Activated CD4-positive, alpha-beta T cell treated with anti-CD3 and anti-CD28 coated beads, Interleukin-2, amount 10 ng/mL, durations not matched to agents 24 days and 14 days (primary cell): ENCODE measurements at places on chromosomes 11 and 22. TPM values are rescaled to one million over a fixed set of nuclear protein-coding genes. Genes with fewer than 3 reads are reported as not detected.

ARHGAP32 gene
- 5.7 and 7.1 TPM in 2 replicates for total RNA-seq

CHRM1 gene
- total RNA-seq = not detected in 2 replicates

GRCh38 chr11:120024046-120024445 is 113.9 kb downstream of the TRIM29 start:
- no peak for DNase-seq
- H3K4me3 ChIP-seq = no peak overlapping the region
- H3K36me3 ChIP-seq = no peaks in the 10 kb centered on the region

DNA sequence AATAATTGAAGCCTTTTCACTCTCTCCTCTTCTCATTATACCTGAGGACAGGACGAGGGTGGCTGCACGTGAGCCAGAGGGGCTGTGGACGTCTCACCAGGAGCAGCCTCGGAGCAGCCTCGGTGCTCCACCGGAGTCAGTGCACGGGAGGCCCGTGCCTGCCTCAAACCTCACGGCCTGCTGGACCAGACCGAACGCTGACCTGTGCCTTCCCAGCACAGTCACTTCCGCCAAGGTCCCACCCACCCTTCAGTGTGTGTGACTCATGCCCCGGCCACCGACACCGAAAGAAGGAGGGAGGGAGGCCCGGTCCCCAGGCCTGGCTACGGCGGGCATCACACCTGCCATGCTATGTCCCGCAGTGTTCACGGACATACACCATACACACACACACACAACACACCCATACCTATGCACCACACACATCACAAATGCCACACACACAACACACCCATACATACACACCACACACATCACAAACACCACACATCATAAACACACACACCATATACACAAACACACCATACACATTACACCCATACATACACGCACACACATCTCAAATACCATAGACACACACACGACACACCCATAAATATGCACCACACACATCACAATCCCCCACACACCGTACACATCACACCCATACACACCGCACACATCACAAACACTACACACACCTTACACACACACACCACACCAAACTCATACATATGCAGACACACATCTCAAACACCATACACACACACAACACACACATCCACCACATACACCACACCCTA is 1506.5 kb downstream of the TBC1D22A start:
- no peak overlapping the region for H3K27ac ChIP-seq
- H3K4me1 ChIP-seq = no peaks in the 10 kb centered on the region
- H3K27me3 ChIP-seq = no peaks in the 10 kb centered on the region
- H3K36me3 ChIP-seq = no peaks in the 10 kb centered on the region
- no peak overlapping the region for H3K4me3 ChIP-seq
- no peak for DNase-seq

GRCh38 chr11:66014804-66015453 is 3.1 kb downstream of the CST6 start:
- H3K4me3 ChIP-seq = no peak overlapping the region
- H3K27ac ChIP-seq = peak overlapping the region; percentile 7
- no peaks in the 10 kb centered on the region for H3K36me3 ChIP-seq
- peaks cover 6% of the 10 kb centered on the region for H3K4me1 ChIP-seq
- no peak for DNase-seq
- peaks cover 21% of the 10 kb centered on the region for H3K27me3 ChIP-seq

DNA sequence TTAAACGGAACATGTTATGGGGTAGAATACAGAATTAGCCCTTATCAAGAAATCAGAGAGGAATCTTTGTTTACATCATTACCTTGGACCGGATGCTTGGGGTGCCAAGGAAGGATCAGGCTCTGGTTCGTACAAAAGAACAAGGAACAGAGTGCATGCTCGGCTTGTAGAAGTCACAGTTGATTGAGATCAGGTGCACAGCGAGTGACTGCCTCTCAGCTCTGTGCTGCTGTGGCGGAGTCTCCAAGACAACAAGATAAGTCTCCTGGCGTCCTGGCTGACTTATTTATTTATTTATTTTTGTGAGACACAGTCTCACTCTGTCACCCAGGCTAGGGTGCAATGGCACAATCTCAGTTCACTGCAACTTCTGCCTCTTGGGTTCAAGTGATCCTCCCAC is 31.8 kb downstream of the GLB1L2 start:
- no peak overlapping the region for H3K4me3 ChIP-seq
- no peaks in the 10 kb centered on the region for H3K36me3 ChIP-seq
- peaks cover 4% of the 10 kb centered on the region for H3K27me3 ChIP-seq
- H3K4me1 ChIP-seq = peaks cover 12% of the 10 kb centered on the region
- H3K27ac ChIP-seq = no peak overlapping the region

- H3K27me3 ChIP-seq = no peaks in the 10 kb centered on the region
- no peak overlapping the region for H3K27ac ChIP-seq
- no peak for DNase-seq
- no peak overlapping the region for H3K4me3 ChIP-seq
- no peaks in the 10 kb centered on the region for H3K36me3 ChIP-seq
These were observed 143.8 kb upstream of the DDI1 start for GRCh38 chr11:103892603-103893002.

GRCh38 chr11:125085301-125086081 is 22.4 kb downstream of the SLC37A2 start:
- H3K4me1 ChIP-seq = no peaks in the 10 kb centered on the region
- DNase-seq = no peak
- no peak overlapping the region for H3K4me3 ChIP-seq
- H3K27me3 ChIP-seq = no peaks in the 10 kb centered on the region

OR5A1 gene
- total RNA-seq = not detected in 2 replicates

- H3K4me3 ChIP-seq = no peak overlapping the region
- no peaks in the 10 kb centered on the region for H3K27me3 ChIP-seq
- H3K27ac ChIP-seq = no peak overlapping the region
- H3K4me1 ChIP-seq = no peaks in the 10 kb centered on the region
- no peak for DNase-seq
These were observed 35.4 kb downstream of the CDKN1C start for GRCh38 chr11:2849994-2850770.

ZBTB16 gene
- 2.5 and 3.8 TPM in 2 replicates for total RNA-seq

DNA sequence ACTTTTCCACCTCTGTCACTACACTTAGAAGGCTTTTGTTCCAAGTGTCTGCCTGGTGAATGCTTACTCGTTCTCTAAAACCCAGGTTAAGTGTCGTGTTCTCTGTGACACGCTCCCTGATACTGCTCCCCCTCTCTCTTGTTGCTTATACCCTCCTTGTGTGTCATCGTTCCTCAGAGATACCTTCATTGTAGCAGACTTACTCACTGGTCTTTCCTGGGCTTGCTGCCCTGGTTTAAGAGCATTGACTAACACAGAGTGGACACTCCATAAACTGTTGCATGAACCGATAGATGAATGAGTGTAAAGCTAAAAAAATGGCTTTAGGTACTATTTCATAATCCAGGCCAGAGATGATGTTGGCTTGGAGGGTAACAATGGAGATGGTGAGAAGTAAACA is 171.3 kb downstream of the GRIK4 start:
- H3K27me3 ChIP-seq = peaks cover 9% of the 10 kb centered on the region
- no peaks in the 10 kb centered on the region for H3K36me3 ChIP-seq
- no peaks in the 10 kb centered on the region for H3K4me1 ChIP-seq
- no peak overlapping the region for H3K4me3 ChIP-seq

GRCh38 chr11:116970485-116971292 is 127.5 kb downstream of the SIK3 start:
- no peak for DNase-seq
- no peaks in the 10 kb centered on the region for H3K36me3 ChIP-seq
- peak overlapping the region; percentile 24 for H3K27ac ChIP-seq

DNA sequence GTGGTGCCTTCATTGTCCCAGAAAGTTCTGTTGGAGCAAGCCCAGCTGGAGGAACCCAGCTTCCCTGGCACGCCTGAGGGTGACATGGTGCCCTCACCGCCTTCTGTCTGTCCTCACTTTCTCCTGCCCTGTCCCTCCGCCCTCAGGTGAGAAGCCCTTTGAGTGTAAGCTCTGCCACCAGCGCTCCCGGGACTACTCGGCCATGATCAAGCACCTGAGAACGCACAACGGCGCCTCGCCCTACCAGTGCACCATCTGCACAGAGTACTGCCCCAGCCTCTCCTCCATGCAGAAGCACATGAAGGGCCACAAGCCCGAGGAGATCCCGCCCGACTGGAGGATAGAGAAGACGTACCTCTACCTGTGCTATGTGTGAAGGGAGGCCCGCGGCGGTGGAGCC is 46.0 kb upstream of the NNMT start:
- H3K27me3 ChIP-seq = peaks cover 3% of the 10 kb centered on the region
- no peaks in the 10 kb centered on the region for H3K4me1 ChIP-seq
- H3K27ac ChIP-seq = no peak overlapping the region
- no peak overlapping the region for H3K4me3 ChIP-seq

GRCh38 chr22:21450320-21450831 is 16.8 kb upstream of the TMEM191C start:
- no peaks in the 10 kb centered on the region for H3K4me1 ChIP-seq
- DNase-seq = peak; percentile 39
- H3K27ac ChIP-seq = no peak overlapping the region
- no peaks in the 10 kb centered on the region for H3K36me3 ChIP-seq

CAPRIN1 gene
- 318 and 321 TPM in 2 replicates for total RNA-seq

OR51I1 gene
- not detected in 2 replicates for total RNA-seq

FOLR3 gene
- total RNA-seq = not detected in 2 replicates

PLCB3 gene
- 16.6 and 16.7 TPM in 2 replicates for total RNA-seq

MS4A1 gene
- not detected in 2 replicates for total RNA-seq

DNA sequence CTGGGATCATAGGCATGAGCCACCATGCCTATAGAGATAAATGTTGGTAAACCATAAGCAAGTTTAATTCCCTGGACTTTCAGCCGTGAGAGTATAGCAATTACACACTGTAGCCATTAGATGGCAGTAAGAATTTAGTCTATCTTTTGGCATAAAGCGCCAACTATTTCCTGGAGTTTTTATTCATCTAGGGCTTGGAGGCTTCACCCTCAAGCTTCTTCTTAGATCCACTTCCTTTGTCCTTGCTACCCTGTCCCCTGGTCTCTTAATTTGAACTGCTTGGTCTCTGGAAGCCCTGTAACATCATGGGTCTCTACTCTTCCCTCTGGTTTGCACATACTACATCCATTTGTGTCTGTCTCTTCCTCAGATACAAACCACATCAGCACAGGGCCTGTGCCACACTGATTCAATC is 38.2 kb downstream of the OR10A6 start:
- no peak overlapping the region for H3K27ac ChIP-seq
- H3K4me1 ChIP-seq = peaks cover 5% of the 10 kb centered on the region
- H3K4me3 ChIP-seq = no peak overlapping the region
- peak; percentile 67 for DNase-seq
- H3K27me3 ChIP-seq = peaks cover 15% of the 10 kb centered on the region

DNA sequence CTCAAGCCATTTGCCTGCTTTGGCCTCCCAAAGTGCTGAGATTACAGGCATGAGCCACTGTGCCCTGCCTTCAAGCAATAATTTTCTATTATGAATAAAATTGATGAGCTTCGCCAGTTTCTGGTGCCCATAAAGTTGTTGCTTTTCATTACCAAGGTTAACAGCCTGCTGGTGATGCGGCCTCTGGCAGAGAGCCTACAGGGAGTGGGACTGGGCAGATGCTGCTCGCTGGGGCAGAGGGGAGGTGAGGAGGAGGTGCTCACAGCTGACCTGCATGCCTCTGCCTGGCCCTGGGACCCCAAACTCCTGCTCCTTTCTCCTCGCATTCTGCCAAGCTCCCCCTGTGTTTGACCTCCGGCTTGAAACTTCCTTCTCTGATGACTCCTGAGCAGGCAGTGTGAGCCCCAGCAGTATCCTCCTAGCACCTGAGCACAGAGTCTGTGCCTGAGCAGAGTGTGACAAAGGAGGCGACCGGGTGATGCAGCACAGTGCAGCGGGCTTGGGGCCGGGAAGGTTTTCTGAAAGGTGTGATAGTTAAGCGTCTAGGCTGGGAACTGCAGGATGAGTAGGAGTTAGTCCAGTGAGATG is 56.1 kb upstream of the B3GAT1 start:
- H3K27me3 ChIP-seq = peaks cover 14% of the 10 kb centered on the region
- no peak overlapping the region for H3K27ac ChIP-seq
- no peak overlapping the region for H3K4me3 ChIP-seq
- DNase-seq = no peak
- no peaks in the 10 kb centered on the region for H3K4me1 ChIP-seq

POU2AF2 gene
- total RNA-seq = 0.44 TPM in 1 of 2 replicates, not detected in the other

DNA sequence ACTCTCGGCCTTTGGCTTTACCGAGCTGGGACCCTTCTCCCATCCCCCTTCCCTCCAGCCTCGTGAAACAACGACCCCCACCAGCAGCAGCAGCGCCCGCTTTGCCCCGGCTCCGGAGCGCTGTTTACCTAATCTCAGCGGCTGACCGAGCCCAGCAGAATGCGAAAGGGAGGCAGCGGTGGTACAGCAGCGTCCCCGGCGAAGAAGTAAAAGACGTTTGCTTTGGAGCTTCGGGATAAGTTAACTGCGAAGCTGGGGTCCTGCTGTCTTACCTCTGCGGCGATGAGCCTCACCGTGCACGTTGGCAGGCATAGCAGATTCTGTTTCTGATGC is 2.0 kb upstream of the LARGE1 start:
- DNase-seq = peak; percentile 55
- H3K4me3 ChIP-seq = peak overlapping the region; percentile 41
- H3K36me3 ChIP-seq = peaks cover 2% of the 10 kb centered on the region
- no peak overlapping the region for H3K27ac ChIP-seq
- H3K4me1 ChIP-seq = peaks cover 3% of the 10 kb centered on the region
- peaks cover 42% of the 10 kb centered on the region for H3K27me3 ChIP-seq

GRCh38 chr11:117084992-117085391 is 13.2 kb downstream of the SIK3 start:
- peaks cover 12% of the 10 kb centered on the region for H3K36me3 ChIP-seq
- H3K27me3 ChIP-seq = no peaks in the 10 kb centered on the region
- no peak overlapping the region for H3K4me3 ChIP-seq

SLC37A2 gene
- 0.07 TPM in 2 replicates for total RNA-seq

- H3K4me1 ChIP-seq = no peaks in the 10 kb centered on the region
- H3K36me3 ChIP-seq = no peaks in the 10 kb centered on the region
- DNase-seq = no peak
These were observed 1172.8 kb upstream of the TENM4 start for GRCh38 chr11:80613655-80614054.

DNA sequence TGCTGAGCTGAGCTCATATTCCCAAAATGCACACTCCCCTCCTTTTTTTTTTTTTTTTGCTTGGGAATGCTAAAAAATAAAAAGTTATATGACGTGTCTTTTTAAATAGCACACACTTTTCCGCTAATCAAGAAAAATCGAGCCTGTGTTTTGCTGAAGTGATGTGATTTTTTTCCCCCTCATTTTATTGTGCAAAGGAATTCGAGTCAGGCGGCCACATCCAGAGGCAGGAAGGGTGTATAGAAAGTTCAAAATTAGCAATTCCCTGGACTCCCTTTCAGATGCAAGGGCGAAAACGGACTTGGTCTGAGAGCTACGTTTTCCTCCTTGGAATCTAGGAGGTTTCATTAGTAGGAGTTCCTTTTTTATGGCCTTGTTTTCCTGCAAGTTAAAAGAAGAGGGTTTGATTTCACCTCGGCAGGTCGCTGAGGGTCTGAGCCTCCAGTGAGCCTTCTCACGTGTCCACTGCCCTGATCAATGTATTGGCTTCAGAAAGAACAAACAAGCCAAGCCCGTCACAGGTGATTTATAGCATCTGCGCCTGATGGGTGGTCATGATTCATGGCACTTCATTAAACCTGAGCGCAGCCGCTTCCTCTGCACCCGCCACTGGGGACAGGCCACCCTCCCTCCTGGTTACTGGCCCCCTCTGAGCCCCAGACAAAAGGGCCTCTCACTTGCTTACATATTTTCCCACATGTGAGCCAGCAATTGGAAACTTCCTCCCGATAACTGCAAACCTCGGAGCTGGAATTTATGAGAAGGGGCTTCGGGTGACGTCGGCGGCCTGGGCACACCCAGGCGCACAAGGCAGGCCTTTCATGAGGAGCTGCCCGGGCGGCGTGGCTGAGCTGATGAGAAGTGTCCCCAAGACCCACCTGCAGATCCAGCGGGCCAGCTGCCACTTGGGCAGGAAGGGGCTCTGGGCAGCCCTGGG is 64.4 kb upstream of the LINC01488 start:
- no peaks in the 10 kb centered on the region for H3K36me3 ChIP-seq
- H3K27me3 ChIP-seq = no peaks in the 10 kb centered on the region
- H3K27ac ChIP-seq = no peak overlapping the region
- no peak overlapping the region for H3K4me3 ChIP-seq
